ENCODE measurements at places on chromosomes 13 and 19.

DNA sequence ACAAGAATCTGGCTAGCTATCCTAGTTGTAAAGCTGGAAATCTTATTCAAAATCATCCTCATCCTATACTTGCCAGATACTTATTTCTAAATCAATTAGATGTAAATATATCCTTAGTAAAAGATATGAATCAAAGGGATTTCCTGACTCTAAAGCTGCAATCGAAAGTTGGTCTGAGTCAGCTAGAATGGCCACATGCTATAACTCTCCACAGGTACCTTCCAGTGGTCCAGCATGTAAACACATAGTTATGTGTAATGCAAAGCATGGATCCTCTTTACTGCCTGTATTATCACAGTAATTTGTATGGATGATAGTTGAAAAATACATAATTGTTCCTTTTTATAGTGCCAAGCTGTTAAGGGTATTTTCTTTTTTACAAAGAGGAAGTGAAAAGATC lies 27.4 kb downstream of the SLITRK6 start:
- no peak for DNase-seq

GRCh38 chr13:111919286-111919685 lies 147.7 kb upstream of the SOX1 start:
- DNase-seq, result no peak

GRCh38 chr19:48190288-48190884 lies 19.9 kb downstream of the ZSWIM9 start:
- DNase-seq, result no peak

DNA sequence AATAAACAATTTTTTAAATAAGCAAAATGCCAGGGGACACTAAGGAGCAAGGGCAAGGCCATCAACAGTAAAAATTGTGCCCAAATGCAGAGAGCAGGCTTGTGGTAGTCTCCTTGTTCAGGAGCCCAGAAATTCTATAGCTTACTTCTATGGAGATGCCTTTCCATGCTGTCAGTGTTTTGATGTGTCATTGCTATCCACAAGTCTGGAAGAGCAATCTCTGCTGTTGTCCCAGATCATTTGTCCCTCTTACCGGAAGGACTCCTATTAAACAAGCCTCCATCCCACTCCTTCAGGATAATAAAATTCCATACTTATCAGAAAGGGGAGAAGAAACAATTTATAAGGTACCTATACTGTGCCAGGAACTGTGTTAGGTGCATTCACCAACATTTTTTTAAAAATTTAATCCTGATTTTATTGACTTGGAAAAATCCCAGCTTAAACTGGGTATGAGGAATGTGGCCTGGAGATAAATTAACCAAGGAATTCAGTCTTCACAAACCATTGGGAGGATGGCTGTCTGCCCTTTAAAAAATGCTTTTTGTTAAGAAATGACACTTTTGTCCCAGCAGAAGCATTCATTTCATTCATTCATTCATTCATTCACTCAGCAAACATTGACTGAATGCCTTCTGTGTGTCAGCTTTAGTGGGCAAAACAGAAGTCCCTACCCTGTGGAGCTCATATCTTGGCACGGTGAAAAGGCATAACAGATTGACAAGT lies 26.8 kb upstream of the CYSLTR2 start:
- no peak for DNase-seq

- DNase-seq, result no peak
Measured at GRCh38 chr19:51179256-51179655, 37.2 kb downstream of the SIGLEC7 start.

- DNase-seq, result no peak
Measured at GRCh38 chr13:51697855-51698254, 106.1 kb downstream of the DHRS12 start.

- no peak for DNase-seq
Measured at GRCh38 chr19:40419780-40420179, 6.0 kb downstream of the SERTAD1 start.

DNA sequence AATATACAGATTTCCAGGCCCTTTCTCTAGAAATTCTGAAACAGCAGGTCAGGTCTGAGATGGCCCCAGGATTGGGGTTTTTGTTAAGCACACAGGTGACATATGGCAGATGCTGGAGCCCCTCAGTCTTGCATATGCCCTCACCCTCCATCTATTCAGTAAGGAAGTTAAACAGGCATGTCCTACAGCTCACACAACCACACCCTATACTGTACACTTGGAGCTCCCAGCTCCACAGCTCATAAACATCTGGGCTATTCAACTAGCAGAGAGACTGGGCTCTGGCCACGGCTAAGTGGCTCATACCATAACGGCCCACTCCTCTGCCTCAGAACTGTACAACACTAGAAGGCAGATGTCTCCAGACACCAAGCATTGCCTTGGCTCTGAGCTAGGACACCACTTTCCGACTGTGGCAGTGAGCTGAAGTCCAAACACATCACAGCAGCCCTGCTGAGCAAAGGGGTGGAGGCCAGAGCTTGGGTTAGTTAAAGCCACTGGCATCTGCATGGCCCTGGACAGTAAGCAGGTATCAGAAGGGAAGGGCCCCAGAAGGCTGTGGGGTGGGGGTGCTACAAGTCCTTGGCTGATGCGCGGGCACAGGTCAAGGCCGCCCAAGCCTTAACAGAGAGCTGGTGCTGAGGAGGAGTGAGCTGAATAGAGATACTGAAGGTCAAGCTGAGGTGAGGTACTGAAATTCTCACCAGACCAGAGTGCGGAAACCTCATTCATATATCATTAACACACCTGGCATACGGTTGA lies 79.1 kb downstream of the ABCC4 start:
- no peak for DNase-seq

DNA sequence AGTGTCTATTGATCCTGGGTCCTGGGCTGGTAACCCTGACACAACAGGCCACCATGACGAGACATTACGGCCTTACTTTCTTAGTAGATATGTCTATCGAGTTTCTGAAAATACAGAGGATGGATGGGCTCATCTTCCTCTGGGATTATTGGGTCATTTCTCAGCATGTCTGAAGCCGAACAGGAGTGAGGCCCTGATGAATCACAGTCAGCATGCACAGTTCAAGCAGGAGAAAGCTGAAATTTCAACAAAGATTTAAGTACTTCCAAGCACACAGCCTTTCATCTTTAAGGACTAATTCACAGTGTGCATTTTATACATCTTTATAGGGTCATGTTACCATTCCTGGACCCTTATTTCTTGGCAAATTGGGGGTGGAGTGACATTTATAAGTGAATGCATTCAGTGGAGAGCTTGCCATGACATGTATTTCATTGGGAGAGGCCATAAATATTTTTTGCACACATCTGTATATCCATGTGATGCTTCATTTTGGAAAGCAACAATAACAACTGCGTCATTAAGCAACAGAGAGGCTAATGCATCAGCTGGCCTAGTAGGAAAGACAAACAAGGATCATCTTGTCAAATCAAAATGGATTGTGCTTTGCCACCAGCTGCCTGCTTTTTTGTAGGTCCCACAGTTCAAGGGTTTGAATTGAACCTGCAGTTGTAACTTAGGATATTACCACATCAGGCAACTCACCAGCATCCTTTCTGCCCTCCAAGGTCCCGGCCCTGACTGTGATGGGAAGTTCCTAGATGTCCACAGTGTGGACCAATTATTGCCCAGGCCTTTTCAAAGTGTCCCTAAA lies 143.5 kb downstream of the DNAJC15 start:
- DNase-seq, result peak; percentile 75

DNA sequence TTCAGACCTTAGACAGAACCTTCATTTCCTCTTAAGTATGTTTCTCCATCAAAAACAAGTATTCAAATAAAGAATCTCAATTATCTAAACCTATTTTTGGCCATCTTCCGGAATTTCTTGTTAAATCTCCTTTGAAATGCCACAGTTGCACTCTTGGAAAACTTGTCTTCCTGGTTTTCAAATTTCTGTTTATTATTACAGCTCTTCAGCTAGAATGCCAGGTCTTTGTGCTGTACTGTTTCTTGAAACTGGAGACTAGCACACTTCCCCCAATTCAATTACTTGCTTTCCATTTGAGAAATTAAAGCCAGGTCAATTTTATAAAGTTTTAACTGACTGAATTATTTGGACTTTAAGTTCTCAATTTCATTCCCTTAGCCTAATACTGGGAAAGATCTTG lies 10.2 kb downstream of the KCNRG start:
- no peak for DNase-seq

DNA sequence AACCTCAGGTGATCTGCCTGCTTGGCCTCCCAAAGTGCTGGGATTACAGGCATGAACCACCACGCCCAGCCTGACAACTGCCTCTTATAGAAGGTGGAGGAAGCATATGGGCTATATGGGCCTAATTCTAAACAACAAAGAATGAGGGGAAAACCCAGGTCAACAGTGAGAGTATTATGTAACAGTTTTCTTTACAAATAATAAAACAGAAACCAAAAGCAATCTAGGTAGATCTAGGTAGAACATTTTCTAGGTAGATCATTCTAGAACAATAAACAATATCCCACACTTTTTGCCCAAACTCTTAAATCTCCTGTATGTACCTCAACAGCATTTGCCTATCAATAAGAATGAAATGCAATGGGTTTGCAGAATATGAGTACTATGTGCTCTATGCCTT lies 267.4 kb downstream of the ABCC4 start:
- DNase-seq, result no peak

DNA sequence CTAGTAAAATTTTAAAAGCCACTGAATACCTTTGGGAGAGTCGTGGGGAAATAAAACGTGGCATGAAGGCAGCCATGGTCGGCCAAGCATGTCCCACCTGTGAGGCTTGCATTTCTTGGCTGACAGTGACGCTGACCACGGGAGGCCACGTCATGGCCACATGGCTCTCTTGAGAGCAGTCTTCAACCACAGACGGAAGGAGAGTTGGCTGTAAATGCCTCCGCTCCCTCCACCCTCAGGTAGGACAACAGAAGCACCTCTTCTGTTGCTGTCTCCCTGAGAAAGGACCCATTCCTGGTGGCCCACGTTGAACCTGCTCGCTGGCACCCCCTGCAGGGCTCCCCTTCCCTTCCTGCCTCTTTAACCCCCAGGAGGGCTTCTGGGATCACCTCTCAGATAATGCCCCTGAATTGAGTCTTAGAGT lies 10.6 kb upstream of the LRRC25 start:
- DNase-seq, result peak; percentile 11

- DNase-seq, result no peak
Measured at GRCh38 chr13:74251778-74252519, 117.7 kb upstream of the KLF12 start.

- no peak for DNase-seq
Measured at GRCh38 chr19:15178629-15179308, 22.0 kb downstream of the NOTCH3 start.

GRCh38 chr13:90918536-90918935 lies 429.0 kb upstream of the MIR17HG start:
- no peak for DNase-seq

DNA sequence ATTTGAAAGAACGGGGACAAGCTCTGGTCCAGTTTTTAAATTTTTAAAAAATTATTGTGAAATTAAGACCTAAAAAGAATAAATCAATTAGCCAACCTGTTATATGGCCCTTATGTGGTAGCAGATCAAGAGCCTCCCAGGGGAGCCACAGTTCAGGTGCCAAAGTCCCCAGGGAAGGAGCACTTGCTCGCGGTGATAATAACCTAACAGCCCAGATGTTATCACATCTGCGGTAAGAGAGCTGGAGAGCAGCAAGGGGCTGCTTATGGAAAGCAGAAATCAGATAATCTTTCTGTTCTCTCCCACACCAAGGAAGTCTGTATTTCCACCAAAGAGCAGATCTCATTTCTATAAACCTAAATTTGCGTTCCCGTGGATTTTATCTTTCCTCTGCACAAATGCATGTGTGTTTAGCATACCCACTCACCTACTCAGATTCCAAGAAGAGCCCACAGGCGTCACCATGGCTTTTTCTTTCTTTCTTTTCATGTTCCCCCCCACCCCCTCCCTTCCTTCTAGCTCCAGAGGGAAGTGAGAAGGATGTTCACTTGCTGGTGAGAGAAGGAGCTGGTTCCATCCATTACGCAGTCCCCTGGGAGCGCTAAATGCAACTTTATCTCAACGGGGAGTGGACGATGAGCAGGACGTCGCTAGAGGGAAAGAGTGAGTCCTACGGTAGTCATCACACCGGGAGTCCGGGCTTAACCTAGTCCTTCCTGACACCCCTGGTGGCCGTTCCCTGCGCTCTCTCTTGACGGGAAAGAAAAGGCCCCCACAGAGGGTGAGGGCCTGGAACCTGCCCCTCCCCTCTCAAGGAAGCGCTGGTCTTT lies 1.6 kb upstream of the POU4F1 start:
- no peak for DNase-seq

DNA sequence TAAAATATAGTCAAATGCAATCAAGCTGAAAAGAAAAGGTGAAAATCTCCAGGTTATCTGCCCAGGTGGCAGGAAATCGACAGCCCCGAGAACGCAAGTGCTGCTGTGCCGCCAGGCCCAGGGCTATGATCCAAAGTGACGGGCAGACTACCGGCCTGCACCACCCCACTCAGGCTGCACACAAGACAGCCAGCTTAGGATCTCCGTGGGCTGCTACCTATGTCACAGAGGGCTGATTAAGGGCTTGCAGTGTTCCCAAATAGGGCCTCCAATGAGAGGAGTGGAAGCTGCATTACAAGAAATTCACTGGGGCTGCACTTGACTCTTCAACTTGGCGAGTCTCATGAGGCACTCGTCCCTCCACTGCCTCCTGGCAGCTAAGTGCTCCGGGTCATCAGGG lies 121.8 kb downstream of the CRYL1 start:
- no peak for DNase-seq

GRCh38 chr13:79512950-79513349 lies 32.0 kb downstream of the NDFIP2 start:
- DNase-seq, result no peak

- DNase-seq, result peak; percentile 65
Measured at GRCh38 chr19:4474514-4475022, 2.5 kb downstream of the HDGFL2 start.

DNA sequence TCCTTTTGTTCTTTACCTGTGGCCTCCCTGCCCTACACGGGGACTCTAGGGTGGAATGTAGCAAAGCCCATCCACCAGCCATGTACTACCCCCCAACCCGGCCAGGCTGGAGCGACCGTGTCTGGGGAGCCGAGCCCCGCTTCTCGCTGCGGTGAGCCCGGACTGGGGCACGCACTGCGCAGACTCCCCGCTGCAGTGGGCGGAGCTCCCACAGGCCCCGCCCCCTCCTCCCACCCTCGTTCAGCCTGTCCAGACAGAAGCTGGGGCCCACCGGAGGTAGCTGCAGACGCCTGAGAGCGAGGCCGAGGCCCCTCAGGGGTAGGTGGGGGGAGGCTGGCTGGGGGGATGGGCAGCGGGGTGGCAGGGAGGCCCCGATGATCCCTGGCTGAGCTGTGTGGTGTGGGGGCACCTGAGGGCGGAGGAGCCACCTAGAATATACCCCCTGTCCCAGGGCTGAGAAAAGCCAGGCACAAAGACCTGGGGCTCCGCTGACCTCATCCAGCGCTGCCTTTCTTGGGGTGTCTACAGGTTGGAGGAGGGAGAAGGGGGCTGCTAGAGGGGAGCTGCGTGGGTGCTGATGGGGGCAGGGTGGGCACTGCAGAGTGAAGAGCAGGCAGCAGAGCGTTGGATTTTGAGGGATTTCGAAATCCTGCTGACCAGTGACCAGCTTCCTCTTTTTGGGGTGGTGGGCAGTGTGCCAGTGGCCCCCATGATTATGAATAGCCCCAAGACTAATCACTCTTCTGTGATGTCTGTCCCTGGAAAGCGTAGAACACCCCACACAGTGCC lies 17.3 kb downstream of the PLD3 start:
- no peak for DNase-seq
